ENCODE measurements at places on chromosomes 3 and 15. TPM values are rescaled to one million over a fixed set of nuclear protein-coding genes. Genes with fewer than 3 reads are reported as not detected.

- DNase-seq: no peak
Measured at GRCh38 chr3:139202226-139202958, 141.4 kb upstream of the MRPS22 start.

DNA sequence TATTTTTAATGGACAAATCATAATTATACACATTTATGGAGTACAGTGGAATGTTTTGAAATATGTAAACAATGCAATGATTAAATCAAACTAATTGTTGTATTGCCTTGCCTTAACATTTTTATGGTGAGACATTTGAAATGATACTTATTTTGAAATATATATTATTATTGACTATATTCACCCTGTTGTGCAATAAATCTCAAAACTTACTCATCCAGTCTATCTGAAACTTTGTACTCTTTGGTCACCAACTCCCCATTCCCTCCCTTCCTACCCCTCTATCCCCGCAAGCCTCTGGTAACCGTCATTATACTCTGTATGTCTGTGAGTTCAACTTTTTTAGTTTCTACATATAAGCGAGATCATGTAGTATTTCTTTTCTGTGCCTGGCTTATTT, 74.7 kb upstream of the GOLGA6B start:
- DNase-seq: no peak

DNA sequence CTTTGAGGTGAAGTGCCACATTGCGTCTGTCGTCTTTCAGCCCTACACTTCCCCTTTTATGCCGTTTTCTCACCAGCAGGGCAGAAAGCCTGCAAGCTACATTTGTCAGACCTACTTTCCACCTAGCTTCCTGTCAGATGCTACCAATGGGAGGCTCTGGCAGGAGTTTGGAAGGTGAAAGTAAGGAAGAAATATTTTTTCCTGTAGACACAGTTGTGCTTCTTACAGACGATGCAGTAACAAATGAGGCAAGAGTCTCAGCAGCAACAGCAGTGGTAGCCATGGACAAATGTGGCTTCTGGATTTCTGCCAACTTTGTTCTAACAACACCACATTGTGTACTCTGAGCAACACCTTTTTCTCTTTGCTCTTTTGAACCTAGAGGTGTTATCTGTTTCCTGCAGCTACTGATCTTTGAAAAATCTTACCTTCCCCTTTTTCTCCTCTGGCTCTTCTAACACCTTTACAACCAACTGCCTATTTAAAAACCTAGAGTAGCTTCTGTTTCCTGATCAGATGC, 70.6 kb upstream of the STT3B start:
- no peak for DNase-seq

ISLR gene
- total RNA-seq: 51.7 TPM

DNA sequence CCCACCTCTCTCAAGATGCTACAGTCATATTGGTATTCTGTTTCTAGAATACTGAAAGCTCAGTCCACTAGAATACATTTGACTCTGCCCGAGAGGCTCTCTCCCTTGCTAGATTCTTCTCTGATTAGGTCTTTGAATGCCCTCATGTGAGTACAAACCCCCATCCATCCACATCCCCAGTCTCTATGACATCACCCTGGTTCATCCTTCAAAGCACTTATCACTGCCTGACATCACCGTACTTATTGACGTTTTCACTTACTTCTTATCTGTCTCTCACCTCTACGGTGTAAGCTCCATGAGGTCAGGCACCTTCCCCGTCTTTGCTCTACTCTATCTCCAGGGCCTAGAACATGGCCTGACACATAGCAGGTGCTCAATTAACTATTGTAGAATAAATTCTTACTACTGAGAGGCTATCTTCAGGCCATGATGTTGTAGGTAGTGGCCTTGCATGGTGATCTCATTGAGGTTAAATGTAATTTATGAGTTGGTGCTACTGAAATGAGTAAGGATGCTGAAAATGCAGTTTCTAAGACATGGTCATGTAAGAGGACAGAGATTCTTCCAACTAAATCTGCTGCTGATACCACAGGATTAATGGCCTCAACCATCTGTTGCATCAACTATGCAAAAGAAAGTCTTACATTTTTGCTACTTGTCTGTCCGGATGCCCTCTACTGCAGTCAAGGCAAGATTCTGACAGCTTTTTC, 26.8 kb downstream of the EOGT start:
- no peak for DNase-seq

GRCh38 chr15:85456798-85457197, 76.4 kb downstream of the AKAP13 start:
- no peak for DNase-seq

CAPN3 gene
- total RNA-seq: 11.8 TPM

DNA sequence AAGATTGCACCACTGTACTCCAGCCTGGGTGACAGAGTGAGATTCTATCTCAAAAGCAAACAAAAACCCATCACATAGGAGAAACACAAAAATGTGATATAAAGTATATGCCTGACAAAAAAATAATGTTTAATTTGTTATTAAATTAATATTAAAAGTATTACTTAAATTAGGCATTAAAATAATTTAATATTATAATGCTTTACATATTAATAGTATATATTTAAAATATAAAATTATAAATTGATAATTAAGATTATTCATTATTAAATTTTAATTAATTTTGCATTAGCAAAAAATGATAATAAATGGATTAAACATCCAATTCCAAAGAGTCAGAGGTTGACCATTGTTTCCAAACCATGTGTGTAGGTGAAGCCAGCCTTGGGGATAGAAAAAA, 22.0 kb upstream of the GABRA5 start:
- no peak for DNase-seq

DNA sequence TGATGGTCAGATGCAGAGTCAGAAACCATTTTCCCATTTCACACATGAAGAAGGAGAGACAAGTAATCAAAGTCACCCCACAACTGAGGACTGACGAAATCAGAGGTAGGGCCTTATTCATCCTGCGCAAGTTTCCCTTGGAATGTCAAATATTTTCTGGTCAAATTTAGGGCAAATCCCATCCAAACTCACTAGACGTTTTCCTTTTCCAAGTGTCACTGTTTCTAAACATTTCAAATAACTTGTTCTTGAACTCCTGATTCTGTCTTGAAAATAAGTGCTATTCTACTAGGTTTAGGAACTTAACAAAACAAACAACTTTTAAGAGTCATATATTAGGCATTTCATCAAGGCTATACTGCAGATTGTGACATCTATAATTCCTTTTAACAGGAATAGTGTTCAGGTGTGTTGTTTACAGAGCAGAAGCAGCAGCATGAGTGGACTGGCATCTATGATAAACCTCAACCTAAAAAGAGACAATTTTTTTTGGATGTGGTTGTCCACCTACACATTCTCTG, 40.7 kb downstream of the SUMF1 start:
- DNase-seq: no peak

DNA sequence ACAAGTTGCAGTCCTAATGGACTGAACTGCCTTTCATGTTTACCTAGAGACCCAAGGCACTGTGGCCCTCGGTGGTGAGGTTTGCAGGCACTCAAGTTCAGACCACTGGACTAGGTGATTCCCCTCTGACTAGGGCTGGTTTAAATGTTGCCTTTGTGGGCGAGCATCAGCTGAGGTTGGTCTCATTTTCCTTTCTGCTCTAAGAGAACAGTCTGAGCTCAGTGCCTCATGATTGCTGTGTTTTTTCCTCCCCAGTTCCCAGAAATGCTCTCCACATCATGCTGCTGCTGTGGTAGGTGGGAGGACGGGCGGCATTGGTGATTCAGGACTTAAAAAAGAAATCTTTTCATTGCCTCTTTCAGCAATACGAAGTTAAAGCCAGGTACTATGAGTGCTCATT, 237.2 kb downstream of the MBNL1 start:
- DNase-seq: no peak

GRCh38 chr15:100966997-100967396, 47.8 kb downstream of the LRRK1 start:
- DNase-seq: no peak

C3orf20 gene
- 0.10 TPM for total RNA-seq

DNA sequence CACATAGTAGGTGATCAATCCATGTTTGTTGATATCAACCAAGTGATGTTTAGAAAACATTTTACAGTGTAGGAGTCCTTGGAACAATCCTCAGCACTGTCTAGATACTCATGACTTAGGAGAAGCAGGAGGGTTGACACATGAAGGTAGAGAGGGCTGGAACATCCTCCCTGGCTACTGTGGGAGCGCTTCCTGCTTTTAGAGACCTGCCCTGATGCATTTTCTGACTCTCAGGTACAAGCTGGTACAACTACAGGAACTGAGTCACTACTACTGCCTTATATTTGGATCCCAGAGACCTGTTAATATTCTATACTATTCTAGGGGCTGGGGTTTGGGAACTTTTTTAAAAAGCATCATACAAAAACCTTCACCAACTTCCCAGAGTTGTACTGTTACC, 20.1 kb downstream of the GPR156 start:
- DNase-seq: no peak

DNA sequence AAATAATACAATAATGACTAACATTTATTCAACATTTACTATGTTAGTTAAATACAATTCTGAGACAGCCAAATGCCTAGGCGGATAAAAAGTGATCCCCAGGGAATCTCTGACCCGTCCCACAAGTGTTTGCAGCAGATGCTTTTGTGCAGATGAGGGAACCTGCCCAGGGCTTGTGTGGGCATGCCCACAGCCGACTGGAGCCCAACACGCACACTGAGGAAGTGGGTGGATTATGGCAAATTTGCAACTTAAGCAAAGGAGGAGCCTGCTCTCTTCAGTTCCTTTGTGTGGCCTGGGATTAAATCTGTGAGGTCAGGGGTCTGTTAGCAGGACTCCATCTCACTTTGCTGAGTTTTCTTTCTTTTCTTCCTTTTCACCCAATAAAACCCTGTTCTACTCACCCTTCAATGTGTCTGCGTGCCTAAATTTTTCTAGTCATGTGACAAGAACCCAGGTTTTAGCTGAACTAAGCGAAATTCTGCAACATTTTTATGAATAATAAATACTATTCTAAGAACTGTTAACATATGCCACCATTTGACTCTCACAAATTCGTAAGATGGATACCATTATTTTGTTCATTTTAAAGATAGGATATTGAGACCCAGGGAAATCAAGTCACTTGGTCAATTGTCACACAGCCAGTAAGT, 13.9 kb upstream of the RTP1 start:
- DNase-seq: no peak

DNA sequence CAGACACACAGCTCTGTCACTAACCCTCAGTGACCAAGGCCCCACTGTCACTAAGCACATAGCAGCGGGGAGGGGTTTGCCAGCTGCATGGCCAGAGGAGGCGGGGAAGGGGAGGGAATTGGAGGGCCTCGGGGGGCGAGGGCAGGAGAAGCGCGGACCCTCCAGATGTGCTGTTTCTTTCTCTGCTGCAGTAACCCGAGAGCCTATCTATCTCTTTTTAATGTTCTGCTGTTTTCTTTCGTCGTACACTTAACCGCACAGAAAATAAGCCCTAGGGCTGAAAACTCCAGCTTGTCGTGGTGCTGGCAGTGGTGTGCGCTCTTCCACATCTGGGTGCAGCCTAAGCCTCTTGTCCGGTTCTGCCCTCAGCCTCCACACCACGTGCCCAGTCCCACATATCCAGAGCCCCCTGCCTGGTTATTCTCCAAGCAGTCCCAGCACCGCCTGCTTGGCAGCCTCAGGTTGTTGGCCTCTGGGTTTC, 51.1 kb downstream of the BDH1 start:
- DNase-seq: no peak

CLDN18 gene
- total RNA-seq: not detected

DNA sequence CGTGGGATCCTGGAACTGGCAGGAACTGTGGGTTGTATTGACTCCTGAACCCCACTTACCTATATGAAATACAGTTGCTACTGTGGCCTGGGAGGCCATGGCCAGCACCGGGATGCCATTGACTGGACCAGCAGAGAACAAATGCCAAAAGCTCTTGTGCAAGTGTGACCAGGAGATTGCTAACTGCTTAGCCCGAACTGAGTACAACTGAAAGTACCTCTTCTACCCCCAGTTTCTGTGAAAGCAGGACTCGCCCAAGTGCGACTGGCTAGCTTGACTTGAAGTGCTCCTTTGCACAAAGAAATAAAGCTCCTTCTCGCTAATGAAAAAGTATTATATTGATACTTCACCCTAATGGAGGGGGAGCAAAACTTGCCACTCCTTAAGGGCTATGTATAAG, 101.3 kb upstream of the ATP11B start:
- no peak for DNase-seq

GRCh38 chr3:30918761-30919160, 24.3 kb upstream of the GADL1 start:
- DNase-seq: no peak

DNA sequence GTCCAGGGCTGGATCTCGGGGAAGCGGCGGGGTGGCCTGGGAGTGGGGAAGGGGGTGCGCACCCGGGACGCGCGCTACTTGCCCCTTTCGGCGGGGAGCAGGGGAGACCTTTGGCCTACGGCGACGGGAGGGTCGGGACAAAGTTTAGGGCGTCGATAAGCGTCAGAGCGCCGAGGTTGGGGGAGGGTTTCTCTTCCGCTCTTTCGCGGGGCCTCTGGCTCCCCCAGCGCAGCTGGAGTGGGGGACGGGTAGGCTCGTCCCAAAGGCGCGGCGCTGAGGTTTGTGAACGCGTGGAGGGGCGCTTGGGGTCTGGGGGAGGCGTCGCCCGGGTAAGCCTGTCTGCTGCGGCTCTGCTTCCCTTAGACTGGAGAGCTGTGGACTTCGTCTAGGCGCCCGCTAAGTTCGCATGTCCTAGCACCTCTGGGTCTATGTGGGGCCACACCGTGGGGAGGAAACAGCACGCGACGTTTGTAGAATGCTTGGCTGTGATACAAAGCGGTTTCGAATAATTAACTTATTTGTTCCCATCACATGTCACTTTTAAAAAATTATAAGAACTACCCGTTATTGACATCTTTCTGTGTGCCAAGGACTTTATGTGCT, 527 bp downstream of the B2M start:
- peak; percentile 87 for DNase-seq

- no peak for DNase-seq
Measured at GRCh38 chr3:57354768-57355167, 62.3 kb upstream of the ASB14 start.

DNA sequence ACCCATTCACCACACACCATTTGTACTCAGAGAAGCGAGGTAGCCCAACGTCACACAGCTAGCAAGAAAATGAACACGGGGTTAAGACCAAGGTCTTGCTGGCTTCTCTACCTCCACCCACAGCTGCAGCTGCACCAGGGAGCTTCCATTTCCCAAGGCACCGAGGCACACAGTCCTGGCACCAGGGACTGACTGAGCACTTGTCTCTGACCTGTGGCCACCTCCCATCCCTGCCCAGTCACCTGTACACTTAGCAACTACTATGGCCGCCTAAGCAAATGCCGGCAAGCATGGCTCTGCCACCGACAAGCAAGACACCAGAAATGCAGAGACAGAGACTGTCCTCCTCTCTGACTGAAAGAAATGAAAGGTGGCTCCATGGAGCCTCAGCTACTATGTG, 15.3 kb downstream of the ZXDC start:
- no peak for DNase-seq

ATP13A4 gene
- total RNA-seq: 0.33 TPM

- no peak for DNase-seq
Measured at GRCh38 chr15:45904019-45904418, 269.2 kb downstream of the SQOR start.

GRCh38 chr3:195043607-195044339, 227.2 kb downstream of the XXYLT1 start:
- DNase-seq: peak; percentile 37
